GM13976 (cell line): ENCODE measurements at places on chromosomes 12 and 14.

DNA sequence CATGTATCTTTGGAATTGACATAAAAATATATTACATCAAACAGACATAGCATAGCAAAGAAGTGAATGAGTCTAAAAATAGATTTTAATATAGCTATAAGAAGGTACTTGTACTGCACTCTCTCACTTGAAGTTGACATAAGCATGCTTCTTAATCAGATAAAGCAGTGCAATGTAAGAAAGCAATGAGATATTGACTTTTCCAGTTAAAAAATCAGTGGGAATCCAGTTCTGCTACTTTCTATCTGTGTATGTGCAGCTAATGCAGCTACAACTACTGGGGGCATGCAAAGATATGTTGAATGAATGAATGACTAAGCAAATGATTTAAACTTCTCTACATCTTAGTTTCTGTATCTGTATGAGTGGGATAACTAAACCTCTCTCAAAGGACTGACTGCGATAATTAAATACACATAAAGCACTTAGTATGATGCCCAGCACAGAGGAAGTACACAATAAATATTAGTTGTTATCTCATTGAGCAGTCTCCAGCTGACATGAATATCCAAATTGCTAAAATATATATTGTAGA, 10.3 kb downstream of the WASHC3 start:
- no peak for DNase-seq

GRCh38 chr12:127143020-127143419, 1124.0 kb upstream of the TMEM132C start:
- no peak for DNase-seq

DNA sequence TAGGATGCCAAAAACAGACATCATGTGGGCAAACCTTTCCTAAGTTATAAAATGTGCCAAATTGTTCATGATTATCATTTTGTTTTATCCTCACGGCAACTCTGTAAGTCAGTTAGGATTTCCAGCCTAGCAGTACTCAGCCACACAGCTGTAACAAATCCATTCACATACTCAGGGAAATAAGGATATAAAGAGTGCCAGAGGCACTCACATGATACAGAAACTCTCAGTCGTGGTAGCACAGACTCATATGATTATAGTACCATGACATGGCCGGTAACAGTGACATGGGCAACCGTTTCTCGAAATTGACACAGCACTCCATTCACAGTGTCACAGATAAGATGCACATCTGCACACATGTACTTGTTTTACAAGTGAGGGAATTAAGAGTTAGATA, 344.2 kb downstream of the LRIG3 start:
- DNase-seq, result no peak

GRCh38 chr12:66176105-66176900, 6.5 kb upstream of the TMBIM4 start:
- no peak for DNase-seq

DNA sequence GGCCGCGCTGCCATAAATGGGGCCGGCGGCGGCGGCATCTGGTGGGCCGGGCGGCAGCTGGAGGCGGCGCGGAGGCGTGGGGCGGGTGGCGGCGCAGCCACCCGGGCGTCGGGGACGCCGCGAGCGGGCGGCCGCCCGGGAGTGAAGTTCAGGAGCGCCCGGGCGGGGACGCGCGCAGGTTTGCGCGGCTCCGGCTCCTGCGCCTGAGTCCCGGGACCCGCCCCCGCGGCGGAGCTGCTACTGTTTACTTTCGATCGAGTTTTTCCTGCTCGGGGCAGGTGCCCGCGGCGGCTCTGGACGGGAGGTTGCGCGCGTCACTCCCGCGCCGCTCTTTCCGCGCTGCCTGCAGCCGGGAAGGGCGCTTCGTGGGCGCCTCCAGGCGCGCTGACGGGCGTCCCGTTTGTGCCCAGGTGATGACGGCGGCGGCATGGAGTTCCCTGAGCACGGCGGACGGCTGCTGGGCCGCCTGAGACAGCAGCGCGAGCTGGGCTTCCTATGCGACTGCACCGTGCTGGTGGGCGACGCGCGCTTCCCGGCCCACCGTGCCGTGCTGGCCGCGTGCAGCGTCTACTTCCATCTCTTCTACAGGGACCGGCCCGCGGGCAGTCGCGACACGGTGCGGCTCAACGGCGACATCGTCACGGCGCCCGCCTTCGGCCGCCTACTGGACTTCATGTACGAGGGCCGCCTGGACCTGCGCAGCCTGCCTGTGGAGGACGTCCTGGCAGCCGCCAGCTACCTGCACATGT, at the start of gene ZBTB42:
ZBTB42 (plus strand) TSS at position 331 of the 749 bp plus-strand sequence; CDS start at position 428, 97 bp downstream.
- peak; percentile 79 for DNase-seq

DNA sequence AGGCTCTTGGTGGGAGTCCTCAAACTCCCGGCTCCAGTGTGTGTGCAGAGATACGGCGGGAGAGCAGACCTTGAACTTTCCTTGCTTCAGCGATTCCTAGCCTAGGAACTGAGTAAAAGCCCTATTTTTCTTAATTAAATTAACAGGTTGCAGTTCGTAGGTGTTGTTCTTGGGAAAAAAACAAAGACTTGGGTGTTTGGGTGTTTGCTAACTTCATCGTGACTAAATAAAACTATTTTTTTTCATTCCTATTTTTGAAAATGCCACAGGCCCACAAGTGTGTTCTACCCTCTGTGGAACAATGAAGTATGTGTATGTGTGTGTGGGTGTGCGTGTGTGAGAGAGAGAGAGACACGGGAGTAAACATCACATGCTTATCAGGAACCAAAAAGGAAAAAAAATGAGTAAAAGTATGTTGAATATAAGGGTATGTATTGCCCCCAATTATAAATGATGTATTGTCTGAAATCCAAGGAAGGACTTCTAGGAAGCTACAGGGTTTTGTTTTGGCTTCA, 651 bp downstream of the TMEM117 start:
- DNase-seq, result no peak

- DNase-seq, result no peak
Observed at GRCh38 chr14:59213368-59214315, 25.2 kb downstream of the DAAM1 start.

- DNase-seq, result no peak
Observed at GRCh38 chr12:120892265-120892664, 11.9 kb downstream of the SPPL3 start.

- no peak for DNase-seq
Observed at GRCh38 chr14:95486875-95487668, 29.4 kb downstream of the SYNE3 start.

GRCh38 chr12:28457785-28458184, 267.5 kb downstream of the CCDC91 start:
- no peak for DNase-seq

- peak; percentile 33 for DNase-seq
Observed at GRCh38 chr14:106378191-106378590, 851.8 kb downstream of the TMEM121 start.

- no peak for DNase-seq
Observed at GRCh38 chr14:28719130-28719529, 47.5 kb upstream of the FOXG1 start.

GRCh38 chr12:119877639-119877948, 474 bp upstream of the CIT start:
- DNase-seq, result no peak

- DNase-seq, result no peak
Observed at GRCh38 chr12:112752303-112752702, 39.2 kb upstream of the RPH3A start.

GRCh38 chr14:63039866-63040265, 5.4 kb downstream of the KCNH5 start:
- DNase-seq, result no peak

GRCh38 chr14:88326352-88327103, 3.5 kb upstream of the KCNK10 start:
- no peak for DNase-seq

- DNase-seq, result no peak
Observed at GRCh38 chr12:94593822-94594442, 56.4 kb downstream of the TMCC3 start.

GRCh38 chr12:25348593-25348895, 97.8 kb upstream of the KRAS start:
- DNase-seq, result no peak

- DNase-seq, result no peak
Observed at GRCh38 chr14:75366963-75367362, 60.9 kb upstream of the JDP2 start.

DNA sequence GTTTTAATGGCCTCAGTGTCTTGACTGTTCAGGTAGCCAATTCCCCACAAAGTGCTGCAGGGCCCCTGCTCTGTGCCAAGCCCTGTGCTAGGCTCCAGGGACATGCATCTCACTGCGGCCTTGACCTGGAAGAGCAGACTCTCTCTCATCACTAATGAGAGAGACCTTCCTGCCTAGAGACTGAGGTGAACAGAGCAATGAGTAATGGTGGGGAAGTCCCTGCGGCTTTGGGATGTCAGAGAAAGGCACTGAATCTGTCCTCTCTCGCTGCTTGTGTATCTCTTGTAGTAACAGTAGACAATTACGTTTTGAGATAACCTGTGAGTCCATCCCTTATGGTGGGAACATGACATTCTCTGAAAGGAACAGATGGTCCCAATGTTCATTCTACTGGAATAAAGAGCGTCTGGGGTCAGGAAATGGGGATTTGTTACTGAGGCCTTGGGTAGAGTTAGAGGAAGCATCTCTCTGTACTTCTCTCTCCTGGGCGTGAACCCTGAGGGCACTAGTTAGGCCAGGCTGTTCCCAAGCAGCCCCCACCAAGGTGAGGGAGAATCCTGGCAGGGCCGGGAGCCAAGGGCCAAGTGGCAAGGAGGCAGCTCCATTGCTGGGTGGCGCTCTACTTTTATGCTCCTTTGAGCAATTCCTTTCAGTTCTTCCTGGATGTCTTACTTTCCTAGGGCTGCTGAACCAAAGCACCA, 13.5 kb downstream of the NFATC4 start:
- no peak for DNase-seq

- DNase-seq, result no peak
Observed at GRCh38 chr14:57382283-57382682, 8.1 kb upstream of the NAA30 start.

- DNase-seq, result no peak
Observed at GRCh38 chr14:92391726-92392125, 68.8 kb downstream of the SLC24A4 start.

GRCh38 chr14:45406942-45407341, 153.9 kb upstream of the MIS18BP1 start:
- no peak for DNase-seq

- DNase-seq, result no peak
Observed at GRCh38 chr14:36905272-36905888, 243.7 kb downstream of the PAX9 start.

DNA sequence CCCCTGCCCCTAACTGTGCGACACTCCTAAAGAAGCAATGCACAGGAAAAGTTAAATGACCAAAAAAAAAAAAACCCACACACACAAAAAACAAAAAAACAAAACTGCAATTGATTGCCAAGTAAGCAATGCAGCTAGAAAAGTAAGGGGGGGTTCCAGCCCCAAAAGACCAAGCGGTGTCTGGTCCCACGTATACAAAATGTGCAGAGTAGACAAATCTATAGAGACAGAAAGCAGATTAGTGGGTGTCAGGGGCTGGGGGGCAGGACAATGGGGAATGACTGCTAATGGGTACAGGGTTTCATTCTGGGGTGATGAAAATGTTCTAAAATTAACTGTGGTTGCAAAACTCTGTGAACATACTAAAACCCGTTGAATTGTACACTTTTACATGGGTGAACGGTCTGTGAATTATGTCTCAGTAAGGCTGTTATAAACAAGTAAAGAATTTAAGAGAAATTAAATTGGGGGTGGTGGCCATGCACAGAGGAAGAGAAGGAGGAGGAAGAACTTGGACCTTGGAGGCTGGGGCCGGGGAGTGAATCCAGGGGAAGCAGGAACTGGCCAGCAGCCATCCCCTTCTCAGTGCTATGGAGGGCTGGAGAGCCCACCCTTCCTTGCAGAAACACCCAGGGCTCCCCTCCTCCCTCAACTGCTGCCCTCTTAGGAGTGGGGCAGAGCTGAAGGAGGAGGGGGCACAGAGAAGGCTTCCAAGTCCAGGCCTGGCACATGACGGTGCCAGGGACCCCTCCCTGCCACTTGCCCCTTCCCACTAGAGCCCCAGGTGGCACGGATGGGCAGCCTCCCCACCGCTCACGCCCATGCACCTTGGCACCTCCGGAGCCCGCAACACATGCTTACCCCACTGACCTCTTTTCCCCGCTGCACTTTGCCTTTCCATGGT, 45.4 kb downstream of the KDM2B start:
- DNase-seq, result no peak

DNA sequence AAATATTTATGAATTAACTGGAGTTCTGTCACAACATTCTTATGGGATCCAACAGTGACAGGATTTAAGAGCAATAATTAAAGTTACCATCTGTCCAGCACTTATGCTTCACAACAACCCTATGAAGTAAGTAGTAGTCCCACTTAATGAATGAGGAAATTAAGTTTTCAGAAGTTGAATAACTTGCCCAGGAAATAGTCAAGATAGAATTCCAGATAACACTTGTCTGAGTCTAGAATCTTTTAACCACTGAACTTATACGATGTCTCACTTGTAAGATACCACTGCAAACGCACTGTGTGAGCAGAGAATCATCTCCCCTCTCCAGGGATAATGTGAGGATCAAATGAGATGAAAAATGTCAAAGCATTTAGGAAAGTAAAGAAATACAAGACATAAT, 3.3 kb upstream of the TTC9 start:
- DNase-seq, result no peak

DNA sequence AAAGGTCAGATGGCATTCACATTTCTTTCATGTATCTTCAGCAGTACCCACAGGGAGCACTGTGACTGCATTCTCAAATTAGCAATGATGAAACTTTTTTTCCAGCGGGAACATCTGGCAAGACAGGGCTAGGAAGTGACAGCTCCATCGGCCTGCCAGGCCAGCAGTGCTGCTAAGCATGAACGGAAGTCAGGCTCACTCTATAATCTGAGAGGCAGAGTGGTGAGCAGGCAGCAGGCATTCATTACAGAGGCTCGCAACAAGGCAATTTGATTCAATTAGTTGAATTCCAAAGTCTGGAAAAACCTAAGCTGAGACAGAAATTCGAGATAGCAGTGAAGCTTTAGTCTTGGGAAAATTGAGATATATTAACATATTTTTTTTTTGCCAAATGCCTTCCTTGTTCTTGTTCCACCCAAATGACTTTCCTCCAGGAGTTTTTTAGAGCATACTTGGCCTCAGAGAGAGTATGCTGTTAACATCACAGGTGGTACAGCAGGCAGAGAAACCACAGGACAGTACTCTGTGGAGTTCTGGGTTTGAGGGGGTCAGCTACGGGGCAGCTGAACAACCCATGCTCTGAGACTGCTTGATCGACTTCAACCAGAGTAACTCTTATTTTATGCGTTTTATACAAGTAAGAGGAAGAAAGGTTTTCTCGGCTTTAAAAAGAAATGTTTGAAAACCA, 414.9 kb downstream of the APAF1 start:
- no peak for DNase-seq

GRCh38 chr12:87671757-87672156, 357.4 kb downstream of the C12orf50 start:
- no peak for DNase-seq
